ENCODE measurements at places on chromosomes 1 and 21.

- DNase-seq: no peak
Observed at GRCh38 chr1:217924924-217925323, 293.8 kb downstream of the SPATA17 start.

- no peak for DNase-seq
Observed at GRCh38 chr1:76571248-76571647, 296.0 kb upstream of the ST6GALNAC5 start.

- no peak for DNase-seq
Observed at GRCh38 chr1:89633248-89633799, 404 bp downstream of the LRRC8C start.

DNA sequence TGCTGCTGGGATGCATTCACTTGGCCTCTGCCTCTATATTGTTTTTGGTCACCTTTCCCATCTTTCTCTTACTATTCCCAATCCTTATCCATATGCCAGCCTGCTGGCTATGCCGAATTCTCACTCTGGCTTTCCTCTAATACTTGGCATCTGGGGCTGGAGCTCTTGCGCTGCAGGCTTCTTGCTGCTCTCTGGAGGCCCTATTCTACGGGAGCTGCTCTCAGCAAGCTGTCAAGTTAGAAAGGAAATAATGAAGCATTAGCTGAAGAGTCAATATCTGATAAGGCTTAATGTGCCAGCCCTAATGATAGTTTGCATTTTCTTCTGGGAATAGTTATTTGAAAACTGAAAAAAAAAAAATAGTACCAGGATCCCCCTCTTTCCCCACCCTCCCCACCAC is 125.3 kb upstream of the CYYR1 start:
- DNase-seq: no peak

GRCh38 chr1:23122023-23122748 is 46.5 kb downstream of the LUZP1 start:
- no peak for DNase-seq
